ENCODE measurements at places on chromosomes 16 and 17. TPM values are rescaled to one million over a fixed set of nuclear protein-coding genes. Genes with fewer than 3 reads are reported as not detected.

Gene BAIAP3
- total RNA-seq: 4.0 TPM

Gene ALOX15B
- 0.06 TPM for total RNA-seq

Gene CUEDC1
- total RNA-seq: 14.7 TPM

Gene KDM6B
- total RNA-seq: 6.8 TPM

GRCh38 chr16:73053364-73054124, 5.6 kb upstream of the ZFHX3 start:
- H3K4me3 ChIP-seq: no peak overlapping the region
- H3K27ac ChIP-seq: no peak overlapping the region

Data from neural progenitor cell (in vitro differentiated cells).